ENCODE measurements at places on chromosomes 3 and 15.

GRCh38 chr3:60445446-60445845 lies 805.8 kb downstream of the FHIT start:
- no peak overlapping the region for H3K27ac ChIP-seq
- DNase-seq, result no peak
- no peaks in the 10 kb centered on the region for H3K4me1 ChIP-seq
- H3K27me3 ChIP-seq, result no peaks in the 10 kb centered on the region
- no peak overlapping the region for H3K4me3 ChIP-seq

GRCh38 chr3:50237133-50237651 lies 1.2 kb downstream of the GNAI2 start:
- H3K27ac ChIP-seq, result peak overlapping the region; percentile 78
- DNase-seq, result peak; percentile 93
- no peaks in the 10 kb centered on the region for H3K27me3 ChIP-seq
- H3K4me3 ChIP-seq, result peak overlapping the region; percentile 98

- DNase-seq, result no peak
- peaks cover 6% of the 10 kb centered on the region for H3K4me1 ChIP-seq
- no peak overlapping the region for H3K4me3 ChIP-seq
Measured at GRCh38 chr15:63729115-63729884, 104.4 kb downstream of the HERC1 start.

- no peak overlapping the region for H3K27ac ChIP-seq
- peaks cover 23% of the 10 kb centered on the region for H3K36me3 ChIP-seq
- no peaks in the 10 kb centered on the region for H3K4me1 ChIP-seq
- H3K27me3 ChIP-seq, result no peaks in the 10 kb centered on the region
- no peak for DNase-seq
- H3K4me3 ChIP-seq, result no peak overlapping the region
Measured at GRCh38 chr3:45826908-45827307, 15.0 kb downstream of the LZTFL1 start.

DNA sequence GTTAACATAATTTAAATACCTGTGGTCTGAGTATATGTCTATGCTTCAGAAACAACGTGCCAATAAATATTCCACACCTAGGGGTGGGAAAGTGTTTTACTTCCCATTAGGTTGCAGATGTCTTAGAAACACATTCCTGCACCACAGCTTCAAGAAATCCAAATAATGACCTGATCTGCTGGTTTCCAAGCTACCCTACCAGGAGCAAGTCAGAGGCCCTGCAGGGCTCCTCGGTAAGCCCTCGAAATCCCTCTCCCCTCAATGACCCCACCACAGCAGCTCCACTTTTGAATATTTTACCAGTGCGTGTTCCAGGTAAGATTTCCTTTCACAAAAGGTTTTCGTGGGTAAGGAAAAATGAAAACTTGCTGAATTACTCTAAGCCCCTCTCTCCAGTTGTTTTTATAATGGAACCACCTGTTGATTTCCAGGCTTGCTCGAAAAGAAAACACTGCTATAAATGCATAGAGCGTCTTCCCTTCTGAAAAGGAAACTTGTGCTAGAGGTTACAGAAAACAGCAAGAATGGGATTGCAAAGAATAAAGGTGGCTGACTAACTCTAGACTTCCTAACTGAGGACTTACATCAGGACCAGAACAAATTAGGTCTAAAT lies 12.6 kb downstream of the IL12A start:
- no peak for DNase-seq
- no peak overlapping the region for H3K27ac ChIP-seq
- H3K4me1 ChIP-seq, result peaks cover 4% of the 10 kb centered on the region

DNA sequence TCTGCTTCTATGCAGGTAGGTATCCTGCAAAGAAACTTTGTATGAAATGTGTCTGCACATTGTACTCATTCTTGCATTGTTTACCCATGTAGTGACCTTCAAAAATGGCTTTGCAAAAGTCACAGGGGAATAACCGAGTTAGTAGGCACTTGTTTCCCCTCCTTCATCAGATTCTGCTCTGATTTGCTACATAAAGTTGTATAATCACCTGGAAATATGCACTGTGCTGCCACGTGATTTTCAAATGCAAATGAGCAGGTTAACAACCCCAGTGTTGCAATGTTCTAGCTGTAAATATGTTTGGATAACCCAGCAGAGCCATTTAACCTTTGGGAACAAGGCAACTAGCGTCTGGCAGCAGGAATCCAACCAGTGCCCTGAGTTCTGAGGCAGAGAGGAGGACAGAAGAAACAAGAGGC lies at the start of gene KNG1:
Gene KNG1 (plus strand): TSS at position 321 of the 419 bp plus-strand sequence. CDS start 184 bp downstream, outside the sequence.
- H3K4me1 ChIP-seq, result no peaks in the 10 kb centered on the region
- peaks cover 2% of the 10 kb centered on the region for H3K27me3 ChIP-seq
- H3K27ac ChIP-seq, result no peak within 1 kb of the TSS
- DNase-seq, result no peak
- H3K4me3 ChIP-seq, result no peak within 1 kb of the TSS
- no peaks in the 10 kb centered on the region for H3K36me3 ChIP-seq

- H3K27ac ChIP-seq, result no peak overlapping the region
- no peaks in the 10 kb centered on the region for H3K36me3 ChIP-seq
- DNase-seq, result no peak
- H3K4me3 ChIP-seq, result no peak overlapping the region
- no peaks in the 10 kb centered on the region for H3K4me1 ChIP-seq
- no peaks in the 10 kb centered on the region for H3K27me3 ChIP-seq
Measured at GRCh38 chr3:64895991-64896895, 208.4 kb upstream of the ADAMTS9 start.

GRCh38 chr15:37777006-37777405 lies 157.4 kb upstream of the TMCO5A start:
- no peak overlapping the region for H3K4me3 ChIP-seq
- peaks cover 23% of the 10 kb centered on the region for H3K4me1 ChIP-seq
- H3K27ac ChIP-seq, result no peak overlapping the region
- no peak for DNase-seq
- H3K27me3 ChIP-seq, result no peaks in the 10 kb centered on the region

GRCh38 chr3:136512381-136512780 lies 239.8 kb downstream of the STAG1 start:
- H3K27me3 ChIP-seq, result no peaks in the 10 kb centered on the region

DNA sequence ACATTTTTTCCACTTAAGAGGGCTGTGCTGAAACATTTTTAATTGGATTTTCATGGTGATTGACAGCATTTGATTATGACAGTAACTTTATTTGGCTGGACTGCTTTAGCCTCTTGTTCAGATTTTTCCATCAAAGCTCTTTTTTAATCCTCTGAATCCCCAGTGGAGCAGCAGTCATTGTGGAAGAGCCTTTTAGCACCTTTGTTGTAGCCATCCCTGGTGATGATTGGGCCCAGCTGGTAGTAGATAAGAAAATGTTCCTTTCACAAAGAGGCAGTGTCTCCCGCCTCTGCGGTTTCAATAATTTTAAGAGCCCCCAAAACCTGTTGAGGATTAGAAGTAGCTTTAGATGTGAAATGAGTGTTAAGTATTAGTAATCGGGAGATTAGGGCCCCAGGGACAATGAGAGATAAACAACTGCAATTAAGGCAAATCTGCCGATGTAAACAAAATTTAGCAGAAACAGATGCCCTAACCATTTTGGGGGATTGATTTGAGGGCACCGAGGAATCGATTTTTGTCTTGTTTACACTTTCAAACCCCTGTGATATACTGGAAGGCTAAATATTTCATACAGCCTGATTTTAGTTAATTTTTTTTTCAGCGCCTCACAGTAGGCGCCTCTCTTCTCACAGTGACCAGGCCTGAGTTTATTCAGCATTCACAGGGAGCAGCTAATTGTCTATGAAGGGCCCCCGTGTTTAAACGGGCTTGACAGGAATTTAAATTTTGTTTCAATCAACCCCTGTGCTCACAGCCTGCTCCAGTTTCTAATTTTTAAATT lies 43.2 kb upstream of the SKOR1 start:
- no peaks in the 10 kb centered on the region for H3K27me3 ChIP-seq
- H3K4me3 ChIP-seq, result no peak overlapping the region
- no peaks in the 10 kb centered on the region for H3K4me1 ChIP-seq
- H3K27ac ChIP-seq, result no peak overlapping the region
- DNase-seq, result no peak
- H3K36me3 ChIP-seq, result no peaks in the 10 kb centered on the region

DNA sequence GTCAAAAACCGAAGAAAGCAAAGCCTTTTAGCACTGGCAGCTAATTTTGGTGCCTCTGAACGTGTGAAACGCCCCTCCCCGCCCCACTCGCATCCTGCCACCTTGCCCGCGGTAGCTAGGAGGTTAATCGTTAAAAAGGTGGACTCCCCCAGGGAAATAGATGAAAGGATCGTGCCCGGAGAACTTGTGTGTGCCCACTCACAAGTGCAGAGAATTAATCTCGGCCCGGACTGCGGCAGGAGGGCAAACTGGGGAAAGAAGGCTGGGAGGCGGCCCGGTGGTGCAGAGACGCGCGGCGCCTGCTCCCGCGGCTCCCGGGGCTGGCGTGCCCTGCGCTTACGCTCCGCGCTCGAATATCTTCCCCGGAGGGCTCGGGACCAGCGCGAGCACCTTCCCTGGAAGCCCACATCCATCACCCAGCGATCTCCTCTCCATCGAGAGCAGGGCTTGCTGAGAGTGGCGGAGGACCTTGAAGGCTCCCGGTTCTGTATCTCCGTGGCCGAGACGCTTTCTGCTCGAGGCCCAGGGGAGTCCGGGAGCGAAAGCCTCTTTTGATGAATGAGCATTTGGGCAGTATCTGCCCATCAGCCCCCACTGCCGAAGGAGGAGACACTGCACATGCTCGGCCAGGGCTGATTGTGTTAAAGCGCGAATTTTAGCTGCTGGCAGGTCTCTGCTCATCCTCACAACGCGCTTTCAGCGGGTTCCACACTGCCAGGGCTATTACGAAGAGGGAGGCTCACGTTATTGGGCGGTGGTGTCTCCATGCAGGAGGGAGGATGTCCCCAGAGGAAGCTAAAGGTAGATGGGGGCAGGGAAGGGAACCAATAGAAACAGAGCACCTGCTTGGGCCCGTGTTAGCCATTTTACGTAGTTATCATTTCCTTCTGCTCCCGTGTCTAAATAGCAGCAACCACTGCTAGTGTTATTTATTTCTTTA lies 1.3 kb upstream of the SPTSSB start:
- peak; percentile 76 for DNase-seq
- H3K36me3 ChIP-seq, result no peaks in the 10 kb centered on the region
- H3K27ac ChIP-seq, result no peak overlapping the region
- H3K4me3 ChIP-seq, result peak overlapping the region; percentile 65

DNA sequence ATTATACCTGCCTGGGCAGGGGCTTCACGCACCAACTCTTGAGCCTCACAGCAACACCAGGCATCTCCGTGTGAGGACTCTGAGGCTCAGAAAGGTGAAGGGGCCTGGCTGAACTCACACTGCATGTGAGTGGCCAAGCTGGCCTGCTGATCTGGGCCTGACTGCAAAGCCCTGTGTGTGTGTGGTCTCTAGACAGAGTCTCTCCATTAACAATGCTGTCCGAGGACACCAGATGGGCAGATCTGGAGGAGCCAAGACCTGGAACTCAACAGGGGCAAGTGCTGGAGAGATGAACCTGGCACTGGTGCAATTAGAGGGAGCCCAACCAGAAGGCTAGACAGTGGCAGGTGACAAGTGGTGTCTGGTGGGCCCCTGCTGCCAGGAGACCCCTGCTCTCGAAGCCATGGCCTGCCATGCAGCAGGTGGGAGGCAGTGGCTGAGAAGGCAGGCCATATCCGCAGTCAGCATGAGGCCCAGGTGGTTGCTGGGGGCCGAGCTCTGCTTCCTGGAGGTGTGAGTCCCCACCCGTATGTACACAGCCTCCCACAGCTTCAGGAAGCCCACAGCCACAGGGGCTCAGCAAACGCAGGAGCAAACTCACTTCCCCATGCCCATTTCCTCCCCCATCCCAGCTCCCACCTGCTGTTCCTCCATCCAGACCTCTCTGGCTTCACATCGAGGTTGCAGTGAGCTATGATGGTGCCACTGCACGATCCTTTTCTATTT lies 39.0 kb downstream of the CYP11A1 start:
- H3K27ac ChIP-seq, result no peak overlapping the region
- no peak for DNase-seq
- H3K27me3 ChIP-seq, result peaks cover 8% of the 10 kb centered on the region
- no peak overlapping the region for H3K4me3 ChIP-seq
- no peaks in the 10 kb centered on the region for H3K4me1 ChIP-seq
- H3K36me3 ChIP-seq, result no peaks in the 10 kb centered on the region

DNA sequence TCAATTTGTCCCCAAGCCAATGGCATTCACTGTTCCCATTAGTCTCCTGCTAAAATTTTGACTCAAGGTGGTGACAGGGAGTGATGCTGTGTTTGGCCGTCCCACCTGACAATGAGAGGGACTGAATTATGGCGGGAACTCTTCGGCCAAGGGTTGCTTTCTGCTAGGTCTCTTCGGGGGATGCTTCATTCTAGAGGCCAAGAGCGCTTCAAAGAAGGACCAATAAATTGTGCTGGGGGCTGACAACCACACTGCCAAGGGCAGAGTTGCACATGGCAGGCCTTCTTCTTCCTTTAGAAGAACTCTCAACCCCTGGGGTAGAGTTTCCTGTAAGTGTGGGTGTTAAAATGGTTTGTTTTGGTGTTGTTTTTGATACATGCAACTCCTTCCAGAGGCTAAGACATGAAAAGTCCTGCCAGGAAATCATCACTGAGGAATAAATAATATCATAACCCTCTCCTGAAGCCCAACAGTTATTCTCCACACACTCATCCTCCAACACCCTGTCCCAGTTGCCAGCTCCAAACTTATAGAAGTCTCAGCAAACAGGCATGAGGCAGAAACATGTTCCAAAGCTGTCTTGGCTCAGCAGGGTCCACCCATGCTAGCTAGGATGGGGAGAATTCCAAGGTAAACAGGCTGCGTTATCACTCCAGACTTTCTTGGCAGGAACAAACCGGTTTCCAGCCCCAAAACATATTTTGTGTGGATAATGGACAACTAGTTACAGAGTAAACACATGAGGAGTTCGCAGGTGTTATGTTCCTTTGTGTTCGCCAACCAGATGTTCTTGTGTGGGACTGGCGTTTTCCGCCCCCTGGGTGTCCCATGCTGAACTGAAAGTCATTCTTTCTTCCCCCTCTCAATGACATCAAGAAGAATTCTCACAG lies 396.7 kb upstream of the RGMA start:
- H3K27me3 ChIP-seq, result no peaks in the 10 kb centered on the region
- H3K36me3 ChIP-seq, result no peaks in the 10 kb centered on the region
- H3K27ac ChIP-seq, result no peak overlapping the region
- DNase-seq, result no peak
- no peak overlapping the region for H3K4me3 ChIP-seq
- no peaks in the 10 kb centered on the region for H3K4me1 ChIP-seq

DNA sequence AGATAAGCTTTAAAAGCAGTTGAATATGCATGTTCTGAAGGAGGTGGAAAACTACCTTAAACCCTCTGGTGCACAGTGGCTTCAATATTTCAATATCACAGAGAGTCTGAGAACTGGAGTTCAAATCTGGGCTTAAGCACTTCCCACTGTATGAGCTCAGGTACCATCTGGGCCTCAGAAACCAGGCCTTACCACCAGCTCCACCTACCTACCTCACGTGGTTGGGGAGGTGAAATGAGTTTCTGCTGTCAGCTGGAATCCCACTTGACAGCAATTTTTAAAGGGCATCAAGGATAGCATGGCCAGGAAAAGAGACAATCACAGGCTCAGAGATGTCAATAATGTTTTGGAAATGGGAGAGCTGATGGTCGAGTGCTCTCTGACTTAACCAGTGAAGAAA lies 5.0 kb downstream of the CHCHD4 start:
- no peak for DNase-seq
- no peaks in the 10 kb centered on the region for H3K27me3 ChIP-seq
- no peak overlapping the region for H3K4me3 ChIP-seq
- H3K27ac ChIP-seq, result no peak overlapping the region
- H3K4me1 ChIP-seq, result peaks cover 7% of the 10 kb centered on the region

- no peaks in the 10 kb centered on the region for H3K27me3 ChIP-seq
- no peak overlapping the region for H3K27ac ChIP-seq
- DNase-seq, result no peak
- no peak overlapping the region for H3K4me3 ChIP-seq
Measured at GRCh38 chr3:14959359-14959943, 12.1 kb downstream of the NR2C2 start.
